ENCODE measurements at places on chromosomes 6 and 20.

DNA sequence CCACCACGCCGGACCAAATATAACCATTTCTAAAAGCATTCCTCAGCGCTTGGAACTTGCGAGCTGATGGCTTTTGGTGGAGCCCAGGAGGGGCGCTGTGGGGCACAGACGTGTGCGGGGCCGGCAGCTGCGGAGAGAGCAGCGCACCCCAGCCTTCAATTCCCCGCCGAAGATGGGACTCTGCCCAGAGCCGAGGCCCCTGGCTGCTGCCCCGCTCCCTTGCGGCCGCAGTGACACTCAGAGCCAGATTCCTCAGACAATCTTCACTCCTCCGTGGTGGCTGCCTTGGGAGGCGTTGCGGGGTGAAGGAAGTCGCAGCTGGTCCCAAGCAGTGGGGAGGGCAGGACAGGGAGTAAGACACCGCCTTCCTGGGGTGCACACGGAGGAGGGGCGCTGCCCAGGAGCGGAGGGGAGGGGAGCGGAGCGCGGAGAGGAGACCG, 87.7 kb downstream of the TMEM242 start:
- peak; percentile 58 for DNase-seq

DNA sequence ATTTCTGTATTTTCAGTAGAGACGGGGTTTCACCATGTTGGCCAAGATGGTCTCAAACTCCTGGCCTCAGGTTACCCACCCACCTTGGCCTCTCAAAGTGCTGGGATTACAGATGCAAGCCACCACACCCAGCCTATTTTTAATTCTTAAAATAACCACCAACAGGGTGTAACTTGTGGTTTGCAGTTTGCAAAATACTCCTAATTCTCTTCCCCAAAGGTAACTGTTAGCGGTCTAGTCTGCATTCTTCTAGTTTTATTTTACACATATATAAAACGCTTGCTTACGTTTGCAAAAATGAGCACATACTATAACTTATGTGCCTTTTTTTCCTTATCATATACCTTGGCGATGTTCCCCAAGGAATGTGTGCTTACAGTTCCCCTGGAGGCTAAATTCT, 25.6 kb upstream of the CHMP4B start:
- no peak for DNase-seq

- no peak for DNase-seq
Measured at GRCh38 chr20:45350217-45350616, 2.0 kb upstream of the SDC4 start.

DNA sequence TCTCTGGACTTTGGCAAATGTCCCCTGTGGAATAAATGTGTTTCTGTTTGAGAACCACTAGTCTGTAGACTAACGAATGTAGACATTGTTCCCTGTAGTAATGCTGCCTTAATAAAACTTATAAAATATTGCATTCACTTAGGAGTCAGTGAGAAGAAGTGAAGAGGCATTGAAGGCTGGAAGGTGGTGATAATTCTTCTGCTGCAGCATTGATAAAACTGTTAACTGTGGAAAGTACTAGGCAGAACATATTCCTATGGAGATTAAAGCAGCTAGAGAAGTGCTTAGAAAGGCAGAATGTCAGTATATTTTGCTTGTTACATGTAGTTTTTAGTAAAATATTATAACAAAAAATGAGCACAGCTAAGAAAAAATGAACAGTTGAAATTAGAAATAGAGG, 4.8 kb downstream of the PGK2 start:
- DNase-seq, result no peak

- DNase-seq, result no peak
Measured at GRCh38 chr20:44938637-44939036, 21.6 kb downstream of the TOMM34 start.

- no peak for DNase-seq
Measured at GRCh38 chr20:46588532-46589511, 38.4 kb upstream of the OCSTAMP start.

DNA sequence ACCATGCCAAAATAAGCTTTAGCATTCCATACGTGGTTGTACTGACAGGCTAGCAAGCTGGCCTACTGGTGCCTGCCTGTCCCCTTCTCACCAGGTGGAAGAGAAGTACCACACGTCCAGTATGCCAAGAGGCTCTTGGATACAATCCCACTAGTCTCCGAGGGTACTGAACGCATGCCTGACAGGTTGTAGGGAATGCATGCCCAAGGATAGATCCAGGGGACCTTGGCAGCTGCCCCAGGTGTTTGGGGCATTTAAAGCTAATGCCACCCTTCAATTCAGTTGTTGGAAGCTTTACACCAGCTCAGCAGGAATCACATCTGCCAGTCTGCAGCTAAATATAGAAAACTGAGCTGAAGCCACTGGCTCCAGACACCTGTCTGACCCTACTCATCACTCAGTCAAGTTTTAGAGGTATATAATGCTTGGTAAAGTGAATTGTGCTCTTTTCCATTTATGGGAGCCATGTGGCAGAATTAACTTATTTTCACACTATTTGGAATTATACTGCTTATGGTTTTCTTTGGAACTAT, 4.9 kb downstream of the TUBB2B start:
- DNase-seq, result no peak

- DNase-seq, result no peak
Measured at GRCh38 chr6:20939161-20939775, 405.0 kb downstream of the CDKAL1 start.

All from activated CD4-positive, alpha-beta T cell treated with anti-CD3 and anti-CD28 coated beads, Interleukin-2, amount 50 U/mL, for 1 hour (primary cell).